ENCODE measurements at places on chromosomes 5 and 9.

DNA sequence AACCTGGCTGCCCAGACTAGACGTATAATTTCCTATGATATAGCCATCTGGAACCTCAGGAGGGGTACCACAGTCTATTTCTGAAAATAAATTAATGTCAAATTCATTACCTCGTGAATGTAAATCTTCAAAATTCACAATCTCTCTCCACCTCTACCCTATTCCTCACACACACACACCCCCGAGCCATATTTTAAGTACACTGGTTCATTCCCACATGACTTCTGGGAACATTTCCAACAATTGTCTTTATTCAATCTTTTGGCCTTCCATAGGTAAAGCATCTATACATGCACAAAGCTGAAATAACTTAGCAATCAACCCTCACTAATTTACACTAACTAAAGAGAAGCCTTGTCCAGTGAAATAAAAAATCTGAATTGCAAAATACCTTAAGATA, 32.7 kb downstream of the SUSD1 start:
- DNase-seq: no peak

DNA sequence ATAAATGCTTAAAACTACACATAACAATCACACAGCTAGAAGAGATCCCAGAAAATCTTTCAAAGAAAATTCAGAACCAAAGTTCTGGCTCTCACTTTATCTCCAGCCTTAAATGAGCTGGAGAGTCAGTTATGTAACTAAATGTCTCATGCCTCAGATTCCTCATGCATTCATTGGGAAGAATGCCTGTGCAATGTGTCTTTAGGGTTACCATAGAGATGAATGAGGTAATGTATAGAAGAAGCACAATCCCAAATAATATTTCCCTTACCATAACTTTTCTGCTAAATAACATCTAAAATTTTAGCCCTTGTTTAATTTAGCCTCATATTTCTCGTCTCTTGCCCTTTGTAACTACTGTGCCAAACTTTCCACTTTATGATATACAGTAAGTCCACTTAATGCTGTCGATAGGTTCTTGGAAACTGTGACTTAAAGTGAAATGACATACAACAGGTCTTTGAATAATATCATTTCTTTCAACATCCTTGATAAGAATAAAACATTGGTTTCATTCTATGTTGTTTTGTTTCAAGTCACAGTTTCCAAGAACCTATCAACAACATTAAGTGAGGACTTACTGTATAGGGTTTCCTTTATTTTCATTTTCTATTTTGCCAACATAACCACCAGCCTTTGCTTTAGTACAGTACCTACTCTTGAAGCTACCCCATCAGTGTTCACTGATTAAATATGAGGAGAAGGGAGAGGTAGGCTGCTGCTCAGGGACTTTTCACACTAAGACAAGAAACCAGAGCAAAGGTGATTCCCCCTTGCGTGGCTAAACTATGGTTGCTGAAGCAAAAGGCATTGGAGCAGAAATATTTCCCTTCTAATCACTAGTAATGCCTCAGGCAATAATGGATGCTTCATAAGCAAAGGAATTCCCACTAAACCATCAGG, 295.7 kb upstream of the PTGER4 start:
- no peak for DNase-seq

DNA sequence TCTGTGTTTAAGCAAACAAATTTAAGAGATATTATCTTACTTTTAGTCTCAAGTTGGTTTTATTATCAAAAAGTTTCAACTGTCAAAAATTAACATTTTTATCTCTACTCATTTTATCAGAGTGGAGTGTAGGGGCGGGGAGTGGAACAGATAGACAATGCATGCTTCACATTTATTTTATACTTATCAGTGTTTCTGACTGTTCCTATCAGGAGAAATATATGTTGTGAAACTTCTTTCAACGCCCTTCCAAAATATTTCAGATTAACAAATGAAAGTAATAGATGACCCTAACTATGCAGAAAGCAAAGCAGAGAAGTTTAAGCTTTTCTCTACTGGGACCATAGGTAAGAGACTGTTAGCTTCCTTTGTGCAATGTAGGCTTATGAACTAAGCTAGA, 44.9 kb upstream of the MAST4 start:
- DNase-seq: no peak

- no peak for DNase-seq
Measured at GRCh38 chr5:24609706-24610105, 35.1 kb downstream of the CDH10 start.

- DNase-seq: no peak
Measured at GRCh38 chr9:81661339-81661738, 28.0 kb downstream of the TLE1 start.

DNA sequence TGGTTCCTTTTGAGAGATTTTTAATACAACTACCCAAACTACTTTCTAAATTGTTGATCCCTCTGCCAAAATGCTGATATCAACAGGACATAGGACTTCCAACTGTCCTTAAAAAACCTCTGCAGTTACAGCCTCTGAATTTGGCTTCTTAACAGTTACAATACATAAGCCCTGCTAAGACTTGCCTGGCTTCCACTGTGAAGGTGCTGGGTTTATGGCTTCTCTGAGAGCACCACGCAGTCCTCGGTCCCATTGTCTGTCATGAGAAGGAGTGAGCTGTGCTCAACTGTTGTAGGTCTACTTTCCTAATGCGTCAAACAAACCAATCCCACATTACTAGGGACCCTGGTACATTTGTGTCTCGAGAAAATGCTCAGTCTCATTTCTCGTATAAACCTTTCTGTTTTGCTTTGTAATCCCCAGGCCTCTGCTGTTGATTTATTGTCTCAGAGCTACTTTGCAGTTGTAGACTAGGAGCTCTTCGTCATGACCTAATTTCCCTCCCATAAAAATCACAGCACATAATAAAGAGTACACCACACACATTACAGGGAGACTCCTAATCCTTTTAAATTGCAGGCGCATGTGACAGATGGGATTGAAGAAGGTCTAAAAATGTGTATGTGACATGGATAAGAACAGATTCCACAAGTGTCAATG, 274.9 kb downstream of the NR3C1 start:
- DNase-seq: no peak

DNA sequence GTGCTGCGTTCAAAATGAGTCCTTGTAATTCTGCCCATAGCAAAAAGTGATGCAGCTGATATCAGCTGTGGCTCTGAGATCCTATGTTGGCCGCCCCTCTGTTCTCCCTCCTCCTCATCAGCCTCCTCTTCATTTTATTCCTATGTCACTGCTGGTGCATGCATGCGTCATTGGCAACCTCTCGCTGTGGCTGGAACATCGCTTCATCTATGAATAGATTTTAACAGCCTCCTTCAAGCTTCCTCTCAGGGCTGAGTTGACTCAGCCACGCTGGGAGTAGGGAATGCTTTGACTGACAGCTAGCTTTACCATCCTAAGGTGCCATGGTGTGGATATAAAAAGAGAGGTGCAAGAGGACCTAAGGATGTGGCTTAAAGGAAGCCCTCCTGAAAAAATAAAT, 303.5 kb downstream of the PLK2 start:
- no peak for DNase-seq

DNA sequence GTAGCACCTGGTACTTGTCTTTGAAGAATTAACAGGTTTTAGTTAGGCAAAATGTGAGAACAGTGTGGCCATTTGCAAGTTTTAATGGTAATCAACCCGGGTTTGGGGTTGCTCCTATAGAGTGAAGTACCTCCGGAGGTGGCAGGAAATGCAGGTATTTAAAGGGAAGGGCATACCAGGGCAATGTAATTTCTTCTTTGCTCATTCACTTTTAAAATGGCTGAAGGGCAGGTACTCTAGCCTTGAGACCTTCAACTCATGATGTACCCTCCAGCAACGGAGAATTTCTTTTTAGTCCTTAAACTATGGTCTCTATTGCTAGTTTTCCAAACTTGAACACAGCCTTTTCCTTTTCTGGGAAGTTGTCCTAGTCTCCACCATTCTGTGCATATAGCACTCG, 1.3 kb upstream of the HSPA4 start:
- no peak for DNase-seq

DNA sequence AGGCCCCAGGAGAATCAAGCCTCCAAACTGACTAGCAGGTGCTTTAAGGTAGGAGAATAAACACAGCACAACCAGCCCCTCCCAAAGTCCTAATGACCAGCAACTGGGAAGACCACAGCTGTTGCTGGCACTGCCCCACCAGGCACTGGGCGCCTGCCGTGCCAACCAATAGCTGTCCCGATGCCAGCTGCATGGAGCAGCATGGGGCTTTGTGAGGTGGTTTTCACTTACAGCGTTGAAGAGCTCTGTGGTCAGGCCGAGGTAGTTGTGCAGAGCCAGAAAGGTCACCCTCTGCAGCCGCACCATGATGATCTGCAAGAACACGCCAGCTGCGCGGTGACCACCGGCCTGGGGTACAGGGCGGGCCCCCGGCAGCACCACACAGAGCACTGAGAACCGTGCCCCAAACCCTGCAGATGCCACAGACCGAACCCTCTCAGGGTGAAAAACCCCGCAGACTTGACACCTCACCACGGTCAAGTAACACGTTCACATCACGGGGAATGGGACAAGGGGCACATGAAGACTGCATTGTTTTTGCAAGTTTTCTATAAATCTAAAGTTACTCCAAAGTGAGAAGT, 28.7 kb downstream of the PNPLA7 start:
- no peak for DNase-seq

GRCh38 chr9:115207003-115207836, 89.3 kb upstream of the TNC start:
- no peak for DNase-seq

- no peak for DNase-seq
Measured at GRCh38 chr5:13248253-13248652, 696.2 kb downstream of the DNAH5 start.

GRCh38 chr5:157449011-157449723, 10.8 kb upstream of the NIPAL4 start:
- no peak for DNase-seq

DNA sequence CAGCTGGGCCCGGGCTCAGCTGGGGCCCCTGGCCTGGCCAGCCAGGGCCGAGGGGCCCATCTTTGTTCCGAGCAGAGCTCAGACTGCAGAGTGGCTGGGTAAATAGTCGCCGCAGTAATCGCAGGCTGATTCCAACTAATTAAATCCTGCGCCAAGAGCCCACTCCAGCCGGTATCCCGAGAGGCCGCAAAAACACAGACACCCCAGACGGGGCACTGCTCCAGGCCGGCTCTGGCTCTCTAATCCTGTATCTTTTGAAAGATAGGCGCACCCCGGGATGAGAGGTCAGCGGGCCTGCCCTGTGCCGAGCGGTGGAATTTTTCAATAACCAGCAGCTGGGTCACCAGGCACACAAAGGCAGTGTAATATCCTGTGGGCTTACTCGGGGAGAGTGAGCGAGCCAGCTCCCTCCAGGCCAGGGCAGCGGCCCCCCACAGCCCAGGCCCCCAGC, 57.7 kb downstream of the LMX1B start:
- no peak for DNase-seq

DNA sequence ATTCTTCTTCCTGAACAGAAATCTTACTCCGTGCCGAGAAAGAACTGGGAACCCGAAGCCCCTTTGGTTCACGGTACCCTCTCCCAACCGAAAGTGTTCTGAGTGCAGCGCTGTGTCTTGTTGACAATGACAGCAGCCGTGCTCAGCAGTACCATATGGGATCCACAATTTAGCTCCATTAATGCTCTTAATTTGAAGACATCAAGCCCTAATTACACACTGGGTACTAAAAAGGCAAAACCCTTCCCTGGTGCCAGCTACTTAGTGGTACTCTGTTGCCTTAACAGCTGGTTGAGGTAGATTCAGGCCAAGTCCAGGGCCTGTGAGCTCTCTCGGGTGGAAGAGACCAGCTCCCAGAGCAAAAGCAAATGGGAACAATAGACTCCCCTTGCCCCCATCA, 24.5 kb downstream of the DDX31 start:
- DNase-seq: no peak

GRCh38 chr9:103301051-103301450, 305.9 kb downstream of the CYLC2 start:
- DNase-seq: no peak

Measured in stimulated activated CD8-positive, alpha-beta memory T cell treated with anti-CD3 and anti-CD28 coated beads, Interleukin-2, amount 100 ng/mL, for 1 hour (primary cell).